SK-N-SH (cell line): ENCODE measurements at places on chromosomes 5 and 9.

GRCh38 chr5:88452820-88453219, 184.2 kb upstream of the TMEM161B start:
- DNase-seq = no peak

DNA sequence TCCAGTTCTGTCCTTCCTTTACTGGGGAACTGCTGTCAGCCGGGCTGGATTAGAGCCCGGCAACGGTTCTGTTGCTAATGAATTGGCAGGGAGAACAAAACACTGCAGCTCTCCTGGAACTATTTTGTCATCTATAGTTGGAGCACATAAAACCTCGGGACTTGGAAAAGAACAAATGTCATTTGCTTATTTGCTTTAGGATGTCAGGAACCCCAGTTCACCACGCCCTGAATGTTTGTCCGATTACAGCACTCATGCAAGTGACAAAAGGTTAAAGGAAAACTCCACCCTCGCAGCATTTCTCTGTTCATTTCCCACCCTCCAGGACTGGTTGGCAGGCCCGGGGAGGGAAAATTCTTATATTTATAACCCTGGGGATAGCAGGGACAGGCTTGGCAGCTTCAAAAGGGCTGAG, 66.4 kb upstream of the PLPP1 start:
- no peak for DNase-seq

- DNase-seq = no peak
These were observed 7.6 kb downstream of the PAM start for GRCh38 chr5:102762562-102763227.

DNA sequence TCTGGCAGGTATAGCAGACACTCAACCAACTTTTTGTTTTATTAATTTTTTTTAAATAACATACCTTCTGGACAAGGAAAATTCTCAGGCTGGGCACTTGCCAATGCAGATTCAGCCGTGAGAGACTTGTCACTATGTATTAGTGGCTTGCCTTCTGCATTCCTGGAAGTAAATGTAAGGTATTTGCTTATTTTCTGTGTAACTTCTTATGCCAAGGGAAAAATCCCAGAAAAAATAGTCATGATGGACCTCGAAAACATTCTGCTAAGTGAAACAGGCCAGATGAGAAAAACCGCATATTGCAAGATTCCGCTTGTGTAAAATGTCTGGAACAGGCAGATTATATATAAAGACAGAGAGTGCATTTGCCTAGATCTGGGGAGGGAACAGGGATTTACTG, 260.3 kb upstream of the DAPK1 start:
- no peak for DNase-seq

DNA sequence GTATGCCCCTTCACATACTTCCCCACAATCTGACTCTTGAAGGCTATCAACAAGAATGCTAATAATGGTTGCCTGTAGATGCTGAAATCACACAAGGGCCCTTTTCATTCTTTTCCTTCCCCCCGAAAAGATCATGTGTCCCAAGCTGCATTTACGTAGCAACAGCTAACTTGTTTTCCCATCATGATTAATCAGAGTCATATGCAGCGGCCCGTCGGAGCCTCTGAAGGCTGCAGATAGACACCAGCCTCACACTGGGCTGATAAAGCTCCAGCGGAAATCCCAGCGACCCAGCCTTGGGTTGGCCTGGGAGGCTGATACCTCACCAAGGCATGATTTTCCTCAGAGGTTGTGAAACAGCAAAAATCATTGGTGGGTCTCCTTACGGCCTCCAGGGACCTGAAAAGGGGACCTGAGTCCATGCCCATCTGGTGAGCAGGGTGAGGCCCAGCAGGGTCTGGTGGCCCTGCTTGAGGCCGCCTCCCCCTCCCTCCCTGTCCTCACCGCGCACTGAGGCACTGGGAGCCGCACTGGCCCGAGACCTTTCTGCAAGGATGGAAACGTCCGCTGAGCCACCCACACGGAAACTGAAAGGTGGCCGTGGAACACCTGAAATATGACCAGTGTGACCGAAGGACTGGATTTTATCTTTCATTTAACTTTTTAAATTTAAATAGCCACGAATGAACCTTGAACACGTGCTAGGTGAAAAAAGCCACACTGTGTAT, 114.2 kb upstream of the PHYKPL start:
- no peak for DNase-seq

GRCh38 chr5:118533156-118533555, 455.2 kb downstream of the DTWD2 start:
- no peak for DNase-seq

DNA sequence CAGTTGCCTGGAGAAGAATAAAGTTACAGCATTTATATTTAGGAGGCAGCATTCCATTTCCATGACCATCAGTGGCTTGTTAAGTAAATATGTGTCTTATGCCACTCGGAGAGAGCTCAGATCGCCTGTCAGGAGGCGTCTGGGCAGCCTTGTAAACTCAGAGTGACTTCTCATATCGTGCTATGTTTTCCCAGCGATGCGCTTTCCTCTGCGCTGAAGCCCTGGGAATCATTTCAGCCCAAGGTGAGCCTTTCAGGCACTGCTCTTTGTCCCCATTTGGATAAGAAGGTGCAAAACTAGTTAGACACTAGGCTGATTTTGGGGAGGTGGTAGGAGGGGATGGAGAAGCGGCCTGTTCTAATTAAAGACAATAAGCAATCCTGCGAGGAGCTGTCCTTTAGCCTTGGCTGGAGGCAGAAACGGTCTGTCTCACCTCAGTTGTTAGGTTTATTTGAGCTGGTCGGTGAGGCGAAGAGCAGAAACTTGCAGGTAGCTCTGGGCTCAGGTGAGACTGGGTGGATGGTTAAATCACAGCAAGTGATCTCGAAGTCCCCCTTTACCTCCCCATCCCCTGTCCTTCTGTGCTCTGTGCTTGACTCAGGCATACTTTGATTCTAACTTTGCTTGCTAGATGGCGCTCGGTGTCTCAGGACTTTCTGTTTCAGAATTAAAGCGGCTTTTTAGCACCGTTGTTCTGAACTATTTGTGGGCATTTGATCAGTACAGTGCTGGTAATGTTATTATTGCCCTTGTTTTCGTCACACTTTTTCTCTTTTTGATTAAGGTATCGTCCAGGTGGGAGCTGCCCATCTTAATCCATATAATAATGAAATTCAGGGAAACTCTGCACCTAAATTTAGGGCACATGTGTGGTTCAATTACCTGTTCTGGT, 24.6 kb downstream of the NR2F1 start:
- DNase-seq = peak; percentile 64

DNA sequence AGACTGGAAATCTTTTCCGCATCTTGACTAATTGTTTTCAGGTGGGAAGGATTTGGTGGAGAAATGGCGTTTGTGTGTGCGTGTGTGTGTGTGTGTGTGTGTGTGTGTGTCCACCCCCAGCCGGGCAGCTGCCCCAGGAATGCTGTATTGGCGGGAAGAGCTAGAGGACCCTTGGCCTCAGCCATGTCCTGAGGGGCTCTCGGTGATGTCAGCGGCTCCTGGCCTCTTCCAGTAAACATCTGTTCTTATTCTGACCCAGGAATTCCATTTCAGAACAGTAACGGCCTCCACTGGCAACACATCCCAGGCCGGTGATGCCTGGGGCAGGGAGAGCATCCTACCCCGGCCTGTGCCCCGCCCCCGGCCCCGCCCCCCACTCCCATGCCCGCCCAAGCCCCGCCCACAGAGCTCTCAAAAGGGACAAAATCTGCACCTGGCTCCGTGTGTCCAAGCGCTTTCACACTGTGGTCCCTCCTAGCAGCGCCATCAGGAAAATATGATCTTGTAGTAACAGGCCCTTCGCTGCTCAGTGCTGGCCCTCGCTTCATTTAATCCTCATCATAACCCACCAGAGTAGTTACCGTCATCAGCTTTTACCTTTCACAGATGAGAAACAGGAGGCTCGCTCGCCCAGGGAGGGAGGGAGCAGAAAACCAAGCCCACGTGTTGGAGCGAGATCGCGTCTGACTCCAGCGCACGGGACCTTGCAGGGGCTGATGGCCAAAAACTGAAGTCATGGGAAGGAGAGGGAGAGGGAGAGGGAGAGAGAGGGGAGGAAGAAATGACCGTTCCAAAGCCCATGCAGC, 18.9 kb downstream of the ADAMTS2 start:
- peak; percentile 92 for DNase-seq

GRCh38 chr9:72315089-72315509, 49.9 kb downstream of the ZFAND5 start:
- no peak for DNase-seq

- DNase-seq = no peak
These were observed 94.0 kb downstream of the SMARCA2 start for GRCh38 chr9:2109069-2109650.

DNA sequence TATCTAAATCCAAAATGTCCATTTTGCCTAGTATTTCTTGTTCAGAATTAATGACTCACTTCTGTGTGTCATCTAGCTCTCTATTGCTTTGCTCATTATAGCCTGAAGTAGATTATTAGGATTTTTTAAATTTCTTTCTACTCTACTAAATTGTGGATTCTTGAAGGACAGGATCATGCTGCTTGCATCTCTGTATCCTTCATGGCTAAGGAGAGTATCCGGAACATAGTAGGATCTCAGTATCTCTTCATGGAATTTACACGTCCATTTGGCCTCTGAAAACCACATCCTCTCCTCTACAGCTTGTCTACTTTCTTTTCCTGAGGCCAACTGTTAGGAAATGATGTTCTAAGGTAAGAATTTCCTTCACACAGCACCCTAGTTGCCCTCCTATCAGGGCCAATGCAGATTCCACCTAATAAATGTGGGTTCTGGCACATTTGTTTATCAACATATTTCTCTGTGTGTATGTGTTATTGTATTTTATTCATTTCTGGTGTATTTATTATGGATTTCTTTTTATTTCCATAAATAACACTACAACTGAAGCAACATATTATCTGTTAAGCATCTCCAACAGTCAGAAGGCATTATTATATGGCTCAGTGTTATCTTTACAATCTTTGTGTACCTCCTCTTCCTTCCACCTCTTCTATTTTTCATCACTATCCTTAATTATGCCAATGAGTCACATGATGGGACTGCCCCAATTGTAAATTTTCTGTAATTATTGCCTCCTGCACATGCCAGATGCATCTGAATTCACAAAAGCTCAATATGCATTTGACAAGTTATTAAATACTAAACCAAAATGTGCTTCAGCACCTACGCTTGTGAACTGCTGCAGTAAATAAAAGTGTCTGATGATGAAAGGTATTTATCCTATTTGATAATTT, 557.8 kb upstream of the TLE4 start:
- DNase-seq = no peak

GRCh38 chr5:1505506-1506241, 18.1 kb downstream of the LPCAT1 start:
- no peak for DNase-seq

DNA sequence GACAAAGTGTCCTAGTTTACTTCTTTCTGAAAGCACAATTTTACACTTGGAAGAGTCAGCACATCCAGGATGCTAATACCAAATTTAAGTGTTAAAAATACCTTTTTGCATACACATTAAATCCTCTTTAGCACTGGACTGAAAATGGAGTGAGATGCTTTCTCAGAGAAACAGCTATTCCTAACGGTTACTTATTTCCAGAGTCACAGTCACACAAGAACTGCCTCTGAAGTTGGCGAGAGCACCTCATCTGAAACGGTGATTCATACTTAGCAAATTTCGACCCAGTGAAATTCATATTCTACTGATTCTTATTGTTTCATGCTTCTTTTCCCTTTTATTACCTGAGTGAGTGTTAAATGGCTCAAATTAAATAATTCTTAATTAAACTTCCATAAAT, 12.2 kb downstream of the CDH18 start:
- DNase-seq = no peak

DNA sequence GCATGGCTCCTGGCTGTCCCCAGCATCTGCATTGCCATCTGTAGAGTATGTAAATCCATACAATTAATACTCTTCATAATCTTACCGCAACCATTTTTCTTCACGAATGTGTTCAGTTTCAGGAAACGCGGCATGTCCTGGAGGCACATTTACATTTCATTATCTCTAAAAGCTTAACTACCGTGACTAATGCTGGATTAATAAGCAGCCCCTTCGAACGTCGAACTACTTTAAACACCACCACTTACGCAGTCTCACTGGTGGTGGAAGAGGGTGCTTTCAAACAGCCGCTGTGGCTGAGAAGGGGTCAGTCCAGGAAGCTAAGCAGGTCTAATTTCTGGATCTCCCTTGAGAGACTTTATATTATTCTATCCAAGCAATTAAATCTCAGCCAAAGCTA, 85.6 kb downstream of the C5orf15 start:
- DNase-seq = no peak

GRCh38 chr5:138068742-138069600, 14.9 kb upstream of the WNT8A start:
- DNase-seq = peak; percentile 83

- no peak for DNase-seq
These were observed 4.5 kb upstream of the SET start for GRCh38 chr9:128684325-128685199.

DNA sequence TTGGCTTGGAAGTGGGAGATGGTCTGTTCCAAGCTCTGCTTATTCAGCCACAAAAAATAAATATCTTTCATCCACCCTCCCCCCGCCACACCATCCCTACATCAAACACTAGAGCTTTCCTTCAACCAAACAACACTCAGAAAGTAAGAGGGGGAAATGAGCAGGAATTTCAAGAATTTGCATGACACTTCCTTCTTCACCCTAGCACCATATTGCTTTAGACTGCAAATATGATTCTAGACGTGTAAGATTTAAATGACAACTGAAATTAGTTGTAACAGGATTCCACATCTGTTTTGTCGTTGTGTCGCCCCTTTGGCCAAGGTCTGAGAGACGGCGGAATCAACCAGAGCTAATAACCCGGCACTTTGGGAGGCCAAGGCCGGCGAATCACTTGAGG, 88.5 kb downstream of the NDFIP1 start:
- DNase-seq = no peak

DNA sequence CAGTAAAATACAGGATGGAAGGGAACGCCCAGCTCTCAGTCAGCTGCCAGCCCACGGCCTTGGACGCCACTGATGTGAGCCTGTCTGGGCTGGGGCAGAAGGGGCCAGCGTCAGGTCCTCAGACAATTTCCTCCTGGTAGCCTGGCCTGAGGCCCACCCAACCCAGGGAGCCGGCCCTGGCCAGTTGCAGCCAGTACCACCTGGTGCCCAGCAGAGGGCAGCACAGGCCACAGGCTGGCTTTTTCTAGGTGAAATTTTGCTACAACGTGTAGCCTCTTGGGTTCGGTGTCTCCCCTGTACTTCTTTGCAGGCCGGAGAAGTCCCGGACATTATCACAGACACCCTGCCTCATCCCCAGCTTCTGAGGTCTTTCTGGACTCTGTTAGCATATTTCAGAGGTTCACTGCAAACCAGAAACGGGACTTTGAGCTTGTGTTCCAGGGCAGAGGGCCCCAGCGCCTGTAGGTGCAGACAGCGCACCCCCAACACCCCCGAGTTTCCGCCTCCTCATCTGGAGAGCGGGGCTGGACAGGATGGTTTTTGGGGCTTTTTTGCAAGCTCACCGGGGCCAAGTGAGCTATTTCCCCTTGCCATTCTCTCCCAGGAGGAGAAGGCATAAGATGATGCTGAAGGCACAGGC, 45.9 kb upstream of the KCNMB1 start:
- peak; percentile 85 for DNase-seq

GRCh38 chr5:65198456-65199120, 283.1 kb downstream of the ADAMTS6 start:
- DNase-seq = no peak

GRCh38 chr5:139459451-139459934, 3.0 kb downstream of the ECSCR start:
- DNase-seq = peak; percentile 30

GRCh38 chr9:61669352-61669751, 479.5 kb downstream of the SPATA31A7 start:
- DNase-seq = no peak
